ENCODE measurements at places on chromosomes 16 and 17.

- no peak overlapping the region for H3K27ac ChIP-seq
- H3K36me3 ChIP-seq, result peaks cover 85% of the 10 kb centered on the region
- no peaks in the 10 kb centered on the region for H3K27me3 ChIP-seq
- DNase-seq, result no peak
Observed at GRCh38 chr17:42342242-42343008, 45.8 kb downstream of the STAT3 start.

- no peaks in the 10 kb centered on the region for H3K4me1 ChIP-seq
- DNase-seq, result no peak
- no peaks in the 10 kb centered on the region for H3K36me3 ChIP-seq
- H3K4me3 ChIP-seq, result no peak overlapping the region
Observed at GRCh38 chr16:79165506-79165905, 435.0 kb downstream of the MAF start.

DNA sequence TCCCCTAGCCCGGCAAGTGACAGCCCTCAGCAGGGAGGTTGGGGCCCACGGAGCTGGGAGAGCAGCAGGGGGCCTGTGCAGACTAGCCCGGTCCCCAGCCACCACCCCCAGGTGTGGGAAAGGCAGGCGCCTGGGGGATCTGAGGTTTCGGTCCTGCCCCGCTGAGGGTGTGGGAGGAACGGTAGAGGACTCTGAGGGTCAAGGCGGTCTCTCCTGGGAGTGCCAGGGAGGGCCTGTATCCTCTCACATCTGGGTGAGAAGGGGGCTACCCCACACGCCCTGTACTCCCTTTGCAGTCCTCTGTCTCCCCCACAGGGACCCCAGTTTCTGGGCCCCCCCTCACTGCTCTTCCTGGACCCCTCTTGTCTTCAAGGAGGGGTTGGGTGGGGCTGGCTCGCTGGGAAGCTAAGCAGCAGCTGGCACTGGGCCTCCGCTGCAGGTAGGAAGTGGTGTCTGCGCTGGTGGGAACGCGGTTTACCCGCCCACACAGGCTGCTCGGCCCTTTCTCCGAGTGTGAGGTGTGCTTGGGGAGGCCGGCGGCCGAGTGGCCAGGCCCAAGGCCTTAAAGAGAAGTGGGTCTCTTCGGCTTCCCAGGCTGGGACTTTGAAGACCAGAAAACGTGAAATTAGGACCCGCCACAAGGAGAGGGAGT is 15.4 kb downstream of the CD7 start:
- no peaks in the 10 kb centered on the region for H3K36me3 ChIP-seq
- no peak for DNase-seq
- no peak overlapping the region for H3K4me3 ChIP-seq
- H3K27me3 ChIP-seq, result no peaks in the 10 kb centered on the region
- H3K4me1 ChIP-seq, result peaks cover 30% of the 10 kb centered on the region
- no peak overlapping the region for H3K27ac ChIP-seq

GRCh38 chr16:58399718-58400633 is 7.7 kb downstream of the GINS3 start:
- no peak for DNase-seq
- no peaks in the 10 kb centered on the region for H3K36me3 ChIP-seq
- no peaks in the 10 kb centered on the region for H3K27me3 ChIP-seq
- no peaks in the 10 kb centered on the region for H3K4me1 ChIP-seq
- H3K27ac ChIP-seq, result no peak overlapping the region
- no peak overlapping the region for H3K4me3 ChIP-seq

DNA sequence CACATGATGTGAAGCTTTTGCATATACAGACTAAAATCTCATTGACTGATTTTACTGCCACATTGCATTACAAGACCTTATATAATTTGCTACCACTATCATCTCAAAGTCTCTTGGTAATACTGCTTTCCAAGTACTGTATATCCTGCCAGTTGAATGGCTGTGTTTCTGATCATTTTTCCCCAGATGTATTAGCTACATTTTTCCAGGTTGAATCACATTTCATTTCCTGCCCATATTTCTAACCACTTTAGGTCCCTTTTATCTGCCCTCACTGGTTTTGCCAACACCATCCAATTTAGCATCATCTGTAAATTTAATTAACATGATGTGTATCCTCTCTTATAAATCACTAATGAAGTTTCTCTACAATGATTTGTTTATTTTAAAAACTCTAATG is 365.7 kb upstream of the PMFBP1 start:
- no peaks in the 10 kb centered on the region for H3K27me3 ChIP-seq
- H3K4me1 ChIP-seq, result no peaks in the 10 kb centered on the region
- H3K27ac ChIP-seq, result no peak overlapping the region
- H3K36me3 ChIP-seq, result no peaks in the 10 kb centered on the region
- H3K4me3 ChIP-seq, result no peak overlapping the region

GRCh38 chr16:59126486-59126885 is 392.4 kb upstream of the GOT2 start:
- H3K27ac ChIP-seq, result no peak overlapping the region
- H3K36me3 ChIP-seq, result no peaks in the 10 kb centered on the region
- H3K4me1 ChIP-seq, result no peaks in the 10 kb centered on the region
- DNase-seq, result no peak
- no peak overlapping the region for H3K4me3 ChIP-seq

DNA sequence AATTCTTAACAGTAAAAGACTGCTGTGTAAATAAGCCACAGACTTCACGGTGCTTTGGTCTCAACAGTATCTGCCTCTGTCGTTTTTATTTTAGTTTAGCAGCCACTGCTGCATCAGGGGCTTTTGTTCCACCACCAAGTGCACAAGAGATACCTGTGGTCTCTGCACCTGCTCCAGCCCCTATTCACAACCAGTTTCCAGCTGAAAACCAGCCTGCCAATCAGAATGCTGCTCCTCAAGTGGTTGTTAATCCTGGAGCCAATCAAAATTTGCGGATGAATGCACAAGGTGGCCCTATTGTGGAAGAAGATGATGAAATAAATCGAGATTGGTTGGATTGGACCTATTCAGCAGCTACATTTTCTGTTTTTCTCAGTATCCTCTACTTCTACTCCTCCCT is 7.9 kb downstream of the HERPUD1 start:
- H3K27ac ChIP-seq, result no peak overlapping the region
- no peaks in the 10 kb centered on the region for H3K27me3 ChIP-seq
- no peak overlapping the region for H3K4me3 ChIP-seq

DNA sequence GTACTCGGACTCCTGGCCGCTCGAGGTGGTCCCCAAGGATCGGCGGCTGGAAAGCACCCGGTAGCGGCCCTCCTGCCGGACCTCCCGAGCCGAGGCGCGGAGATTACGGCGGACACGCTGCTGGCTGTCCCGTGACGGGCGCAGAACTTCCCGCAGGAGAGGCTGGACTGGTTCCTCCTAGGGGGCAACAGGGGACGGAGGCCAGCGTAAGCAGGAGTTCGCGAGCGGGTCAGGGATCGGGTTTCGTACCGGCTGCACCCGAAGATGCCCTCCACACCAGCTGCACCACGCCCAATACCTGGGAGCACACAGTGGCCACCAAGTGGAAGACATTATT is 341 bp downstream of the SLC7A6OS start:
- H3K27ac ChIP-seq, result peak overlapping the region; percentile 71
- H3K4me3 ChIP-seq, result peak overlapping the region; percentile 64
- peaks cover 18% of the 10 kb centered on the region for H3K4me1 ChIP-seq
- H3K36me3 ChIP-seq, result peaks cover 29% of the 10 kb centered on the region
- no peak for DNase-seq
- no peaks in the 10 kb centered on the region for H3K27me3 ChIP-seq
